ENCODE measurements at places on chromosomes 3 and 15.

GRCh38 chr15:101318839-101319238 lies 23.8 kb upstream of the SNRPA1 start:
- no peak for DNase-seq

GRCh38 chr3:145088917-145089316 lies 1072.1 kb downstream of the PLOD2 start:
- no peak for DNase-seq

- no peak for DNase-seq
Measured at GRCh38 chr15:64524778-64525177, 64.4 kb downstream of the ZNF609 start.

DNA sequence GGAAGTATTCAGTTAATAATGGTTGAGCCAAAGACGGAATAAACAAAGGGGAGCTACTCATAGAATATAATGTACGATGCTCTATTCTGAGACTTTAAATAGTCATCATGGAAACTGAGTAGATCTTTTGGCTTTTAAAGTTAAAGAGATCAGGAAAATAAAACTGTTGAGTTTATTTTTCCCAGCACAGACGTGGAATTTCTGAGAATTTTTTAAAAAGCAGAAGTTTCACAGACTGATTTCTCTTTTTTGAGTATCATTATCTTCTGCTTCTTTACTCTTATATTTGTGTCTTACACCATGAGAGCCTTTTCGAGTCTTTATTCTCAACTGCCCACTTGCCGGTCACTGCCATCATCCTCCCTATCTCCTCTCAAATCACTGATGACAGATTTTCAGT lies 13.2 kb downstream of the P2RY14 start:
- no peak for DNase-seq

DNA sequence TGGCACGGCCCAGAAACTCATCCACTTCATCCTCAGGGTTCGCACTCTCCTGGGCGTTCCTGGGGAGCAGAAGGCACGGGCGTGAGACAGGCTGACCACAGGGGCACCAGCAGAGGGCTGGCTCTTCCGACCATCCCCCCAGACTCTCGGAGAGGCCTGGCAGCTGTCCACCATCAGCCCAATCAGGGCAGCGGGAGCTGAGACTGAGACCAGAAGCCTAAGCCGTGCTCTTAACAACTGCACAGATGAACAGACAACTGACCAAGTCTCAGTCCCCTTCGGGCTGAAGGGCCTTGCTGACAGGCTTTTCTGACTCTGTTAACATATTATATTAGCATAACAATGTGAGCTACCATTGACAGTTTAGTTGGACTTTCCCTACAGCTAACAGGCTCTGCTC lies 118.0 kb downstream of the SEC22A start:
- no peak for DNase-seq

DNA sequence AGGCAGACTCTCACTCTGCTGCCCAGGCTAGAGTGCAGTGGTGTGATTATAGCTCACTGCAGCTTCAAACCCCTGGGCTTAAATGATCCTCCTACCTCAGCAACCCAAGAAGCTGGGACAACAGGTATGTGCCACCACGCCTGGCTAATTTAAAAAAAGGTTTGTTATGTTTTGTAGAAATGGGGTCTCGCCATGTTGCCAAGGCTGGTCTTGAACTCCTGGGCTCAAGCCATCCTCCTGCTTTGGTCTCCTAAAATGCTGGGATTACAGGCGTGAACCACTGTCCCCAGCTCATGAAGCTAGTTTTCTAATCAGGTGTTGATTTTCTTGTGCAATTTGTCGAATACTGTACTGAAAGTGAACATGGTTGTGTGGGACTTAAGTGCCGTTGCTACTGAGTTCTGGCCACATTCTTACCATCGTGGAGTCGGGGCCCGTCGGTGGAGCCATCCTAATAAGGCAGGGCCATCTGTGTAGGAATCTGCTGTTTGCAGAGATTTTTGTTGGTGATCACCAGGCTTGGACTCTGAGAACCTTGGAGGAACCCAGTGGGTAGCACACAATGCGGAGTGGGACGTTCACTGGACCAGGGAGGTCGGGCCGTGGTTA lies 193.2 kb downstream of the GOLGA6L6 start:
- no peak for DNase-seq

GRCh38 chr15:48566668-48567067 lies 78.8 kb downstream of the FBN1 start:
- no peak for DNase-seq

All from activated CD4-positive, alpha-beta T cell treated with anti-CD3 and anti-CD28 coated beads, Interleukin-2, amount 50 U/mL, for 4 hours (primary cell).